NCI-H1092 (cell line): ENCODE measurements at places on chromosomes 3 and 15.

DNA sequence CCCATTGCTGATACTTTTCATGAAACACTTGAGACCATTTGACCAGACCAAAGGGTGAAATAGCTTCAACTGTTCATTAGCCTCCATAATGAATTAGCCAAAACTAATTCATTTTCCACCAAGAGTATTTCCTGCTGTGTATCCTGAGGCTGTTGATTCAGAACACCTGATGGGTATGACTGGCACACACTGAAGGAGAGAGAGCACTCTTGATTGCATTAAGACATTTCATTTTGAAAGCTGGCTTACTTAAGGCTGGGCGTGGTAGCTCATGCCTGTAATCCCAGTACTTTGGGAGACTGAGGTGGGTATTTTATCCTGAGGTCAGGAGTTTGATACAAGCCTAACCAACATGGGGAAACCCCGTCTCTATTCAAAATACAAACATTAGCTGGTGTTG lies 175.6 kb downstream of the AGBL1 start:
- no peak for DNase-seq

GRCh38 chr3:131549340-131549739 lies 46.6 kb upstream of the MRPL3 start:
- DNase-seq, result no peak

DNA sequence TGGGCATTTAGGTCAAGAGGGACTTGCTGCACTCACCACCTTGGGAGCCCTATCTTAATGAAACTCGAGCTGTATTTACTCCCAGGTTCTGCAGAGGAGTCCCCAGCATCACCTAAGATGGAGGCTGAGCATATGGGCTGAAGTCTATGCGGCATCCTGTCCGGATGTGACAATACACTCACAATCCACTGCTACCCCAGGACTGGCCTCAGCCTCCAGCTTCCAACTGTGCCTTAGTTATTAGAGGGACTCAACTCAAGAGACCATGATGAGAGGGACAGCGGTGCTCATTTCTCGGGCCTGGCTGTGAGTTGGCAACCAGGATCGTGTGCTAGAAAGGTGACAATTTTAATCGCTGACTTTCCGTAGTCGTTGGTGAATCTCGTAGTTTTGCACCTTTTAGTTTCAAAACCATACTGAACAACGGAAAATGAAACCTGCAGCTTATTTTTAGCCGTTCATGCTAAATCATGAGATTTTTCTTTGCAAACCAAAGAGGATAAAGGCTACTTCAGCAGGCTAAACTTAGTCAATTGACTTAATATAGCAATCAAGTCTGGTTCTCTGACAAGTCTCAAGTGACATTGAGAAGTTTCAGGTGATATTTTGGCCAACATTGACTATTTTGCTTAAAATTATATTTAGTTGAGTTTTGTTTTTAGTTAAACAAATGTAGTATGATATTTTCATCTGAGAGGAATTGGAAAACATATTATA lies 11.1 kb downstream of the ZBTB38 start:
- no peak for DNase-seq

DNA sequence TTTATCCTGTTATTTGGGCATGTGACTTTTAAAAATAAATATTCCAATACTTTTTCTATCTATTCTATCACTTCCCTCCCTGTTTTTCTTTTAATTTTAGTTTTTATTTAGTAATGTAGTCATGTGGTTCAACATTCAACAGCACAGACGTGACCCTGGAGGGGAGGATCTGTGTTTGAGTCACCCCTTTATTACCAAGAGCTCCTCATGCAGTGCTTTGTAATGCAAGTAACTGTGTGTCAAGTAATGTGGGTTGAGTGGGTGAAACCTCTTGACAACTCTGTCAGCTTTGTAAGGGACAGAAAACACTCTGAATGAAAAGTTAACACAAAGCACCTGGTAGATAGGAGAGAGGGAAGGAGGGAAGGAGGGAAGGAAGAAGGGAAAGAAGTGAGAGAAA lies 89.7 kb upstream of the FGF12 start:
- no peak for DNase-seq

DNA sequence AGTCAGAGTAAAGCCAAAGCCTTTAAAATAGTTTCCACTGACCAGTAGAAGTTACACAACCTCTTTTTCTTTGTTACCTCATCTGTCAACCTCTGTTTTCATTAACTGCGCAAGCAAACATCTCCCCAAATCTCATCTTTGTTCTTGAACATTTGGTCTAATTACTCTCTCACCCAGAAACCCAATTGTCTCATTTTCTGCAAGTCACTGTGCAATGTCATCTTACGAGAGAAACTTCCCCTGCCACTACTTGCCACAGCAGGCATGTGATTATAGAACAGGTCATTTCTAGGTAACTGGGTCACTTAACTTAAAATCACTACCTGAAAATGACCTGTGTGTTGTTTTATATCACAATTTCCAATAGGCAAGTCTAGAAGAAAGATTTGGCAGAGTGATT lies 159.4 kb downstream of the SI start:
- DNase-seq, result no peak

GRCh38 chr3:120506828-120507774 lies 56.3 kb upstream of the FSTL1 start:
- no peak for DNase-seq
